ENCODE measurements at places on chromosomes 6 and 20. TPM values are rescaled to one million over a fixed set of nuclear protein-coding genes. Genes with fewer than 3 reads are reported as not detected.

DNA sequence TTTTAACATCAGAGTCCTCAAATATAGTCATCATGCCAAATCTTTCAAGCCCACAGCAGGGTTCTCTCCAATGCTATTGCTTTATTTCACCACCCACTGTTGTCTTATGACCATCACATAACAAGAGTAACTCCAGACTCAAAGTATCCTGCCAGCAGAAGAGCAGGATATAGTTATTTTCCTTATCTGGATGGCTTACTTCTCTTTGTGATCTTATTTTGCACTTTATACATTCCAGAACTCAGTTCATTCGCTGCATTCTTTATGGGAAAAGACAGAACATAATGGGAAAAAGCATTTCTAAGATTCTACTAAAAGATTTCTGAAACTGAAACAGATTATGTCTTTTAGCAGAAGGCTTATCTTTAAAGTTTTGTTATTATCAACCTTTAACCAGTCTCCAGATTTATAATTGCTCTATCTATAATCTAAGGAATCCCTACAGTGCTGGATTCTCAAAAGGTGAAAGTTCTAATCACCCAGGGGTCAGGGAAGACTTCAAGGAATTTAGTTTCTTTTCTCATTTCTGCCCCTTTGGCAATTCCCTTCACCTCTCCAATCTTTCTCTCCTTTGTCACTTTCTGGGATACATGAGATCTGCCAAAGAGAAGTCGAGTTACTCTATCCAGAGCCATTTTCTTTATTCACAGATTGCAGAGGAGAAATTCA lies 190.4 kb downstream of the TPBG start:
- DNase-seq: no peak

DNA sequence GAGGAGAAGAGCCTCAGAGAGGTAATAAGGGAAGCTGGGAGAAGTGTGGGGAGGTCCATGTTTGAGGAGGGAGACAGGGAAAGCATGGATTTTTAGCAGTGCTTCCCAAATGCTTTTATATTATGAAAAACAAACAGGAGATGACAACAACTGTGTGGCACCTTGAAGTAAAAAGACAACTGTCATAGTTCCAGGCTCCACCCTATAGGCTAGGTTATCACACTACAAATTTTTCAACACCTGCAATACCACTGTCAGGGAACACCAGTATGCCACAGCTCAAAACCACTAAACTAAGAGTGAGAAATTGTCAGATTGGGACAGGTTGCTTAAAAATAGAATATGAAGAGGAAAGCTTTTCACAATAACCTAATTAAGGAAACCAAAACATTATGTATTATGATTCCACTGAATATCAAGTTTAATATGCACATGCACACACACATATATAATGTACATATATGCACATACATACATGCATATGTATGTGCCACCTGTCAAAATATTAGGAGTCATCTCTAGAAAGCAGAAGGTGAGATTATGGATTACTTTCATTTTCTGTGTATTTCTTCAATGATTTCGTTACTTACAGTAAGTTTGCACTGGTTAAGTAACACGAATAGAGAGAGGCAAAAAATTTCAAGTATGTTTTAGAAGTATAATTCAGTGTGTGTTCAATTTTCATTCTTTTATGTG lies 261.2 kb downstream of the PTPRK start:
- no peak for DNase-seq

DNA sequence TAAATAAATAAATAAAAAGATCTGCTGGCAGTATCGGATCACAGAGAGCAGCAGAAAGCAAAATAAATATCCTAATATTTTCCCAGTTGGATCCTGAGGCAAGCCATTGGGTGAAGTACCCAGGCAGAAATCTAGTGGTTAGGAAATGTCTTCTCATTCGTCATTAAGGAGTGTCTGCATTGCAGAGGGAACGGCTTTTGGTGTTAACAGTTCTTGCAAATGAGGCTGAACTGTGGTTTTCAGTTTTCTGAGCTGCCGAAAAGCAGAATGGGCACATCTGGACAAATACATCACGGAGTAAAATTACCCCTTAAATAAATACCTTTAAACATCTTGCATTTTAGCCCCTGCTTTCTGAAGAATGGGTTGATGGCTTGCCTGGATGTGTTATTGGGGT lies 82.3 kb upstream of the MPC1 start:
- no peak for DNase-seq

DNA sequence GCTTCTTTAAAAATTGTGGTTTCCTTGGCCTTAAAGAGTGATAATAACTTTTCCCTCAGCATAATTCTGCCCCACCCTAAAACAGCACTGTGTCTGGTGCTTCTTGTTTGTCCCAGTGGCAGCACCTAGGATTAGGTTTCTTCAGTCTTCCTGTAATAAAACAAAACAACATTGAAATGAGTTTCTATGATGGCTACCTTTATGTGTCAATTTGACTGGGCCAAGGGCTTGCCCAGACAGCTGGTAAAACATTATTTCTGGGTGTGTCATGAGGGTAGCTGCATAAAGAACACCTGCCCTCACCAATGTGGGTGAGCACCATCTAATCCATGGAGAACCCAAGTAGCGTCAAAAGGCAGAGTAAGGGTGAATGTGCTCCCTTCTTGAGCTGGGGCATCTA lies 117.8 kb downstream of the QRSL1 start:
- no peak for DNase-seq

DNA sequence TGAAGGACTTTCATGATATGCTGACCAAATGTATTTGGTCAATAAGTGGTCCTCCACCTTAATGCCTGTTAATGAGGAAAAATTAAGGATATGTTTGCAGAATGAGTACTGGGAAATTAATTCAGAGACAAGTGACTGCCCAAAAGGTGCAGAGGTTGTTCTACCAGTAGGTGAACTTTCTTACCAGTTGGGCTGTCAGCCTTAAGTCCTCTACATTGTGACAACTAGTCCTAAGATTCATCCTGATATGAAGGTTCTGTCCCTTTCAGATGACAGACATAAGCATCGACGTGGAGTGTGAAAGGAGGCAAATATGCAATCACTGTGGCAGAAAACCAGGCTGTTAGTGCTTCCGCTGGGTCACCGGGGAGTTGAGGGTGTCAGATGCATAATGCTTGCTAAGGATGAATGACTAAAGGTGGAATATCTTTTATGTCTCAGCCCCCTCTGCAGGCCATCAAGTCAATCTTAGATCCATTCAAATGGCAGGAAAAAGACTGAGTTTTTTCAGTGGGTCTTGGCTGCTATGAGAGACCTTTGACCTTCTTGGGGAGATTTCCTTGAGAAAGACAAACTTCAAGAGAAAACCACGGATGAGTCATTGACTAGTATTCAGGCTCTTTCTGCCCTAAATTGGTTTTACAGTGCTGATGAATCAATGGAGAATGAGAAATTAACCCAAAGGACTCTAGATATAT lies 226.0 kb downstream of the TPBG start:
- DNase-seq: no peak

- no peak for DNase-seq
Observed at GRCh38 chr6:130935978-130936377, 108.8 kb downstream of the SMLR1 start.

DNA sequence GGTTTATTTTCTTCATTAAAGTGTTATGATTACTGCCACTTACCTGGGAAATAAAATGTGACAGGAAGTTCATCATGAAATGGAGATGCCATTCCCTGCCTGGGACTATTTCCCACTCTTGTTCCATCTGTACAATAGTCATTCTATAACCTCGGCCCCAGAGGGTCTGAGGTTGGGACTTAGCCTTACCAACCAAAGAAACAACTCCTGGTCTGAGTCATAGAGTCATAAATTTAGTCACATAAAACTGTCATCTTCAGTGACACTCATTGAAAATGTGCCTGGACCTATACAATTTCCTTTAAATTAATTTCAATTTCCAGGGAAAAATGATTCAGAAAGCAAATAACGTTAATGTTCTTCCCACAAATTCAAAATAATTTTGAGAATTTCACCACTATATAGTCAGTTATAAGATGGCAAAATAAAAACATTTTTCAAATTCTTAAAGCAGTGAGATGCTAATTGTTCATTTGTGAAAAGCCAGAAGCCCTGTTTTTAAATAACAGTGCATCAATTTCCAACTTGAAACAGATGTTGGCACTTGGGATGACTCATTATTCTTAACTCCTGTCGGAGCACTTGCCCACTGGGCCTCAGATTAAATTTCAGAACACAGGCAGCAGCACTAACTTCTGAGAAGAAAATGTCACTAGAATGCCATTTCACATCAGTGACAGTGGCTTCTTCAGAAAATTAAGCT lies 201.2 kb upstream of the SMLR1 start:
- peak; percentile 32 for DNase-seq

GRCh38 chr6:158933079-158933595 lies 66.9 kb downstream of the RSPH3 start:
- no peak for DNase-seq

- peak; percentile 74 for DNase-seq
Observed at GRCh38 chr6:13813621-13814175, 659 bp downstream of the MCUR1 start.

- no peak for DNase-seq
Observed at GRCh38 chr6:100987556-100987955, 106.4 kb upstream of the ASCC3 start.

DNA sequence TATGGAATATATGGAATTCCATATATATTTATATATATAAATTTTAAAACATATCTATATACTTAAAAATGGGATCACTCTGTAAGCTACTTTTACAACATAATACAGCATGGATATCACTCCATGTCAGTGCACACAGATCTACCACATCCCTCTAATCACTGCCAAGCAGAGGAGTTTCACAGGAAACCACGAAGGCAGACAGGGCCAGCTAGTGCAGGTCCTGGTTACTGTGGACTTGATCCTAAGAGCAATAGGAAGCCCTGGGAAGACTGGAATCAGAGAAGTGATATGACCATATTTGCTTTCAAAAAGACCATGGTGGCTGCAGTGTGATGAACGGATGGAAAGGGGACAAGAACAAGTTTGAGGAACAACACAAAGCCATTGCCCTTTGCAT lies 40.0 kb upstream of the NRN1 start:
- no peak for DNase-seq

DNA sequence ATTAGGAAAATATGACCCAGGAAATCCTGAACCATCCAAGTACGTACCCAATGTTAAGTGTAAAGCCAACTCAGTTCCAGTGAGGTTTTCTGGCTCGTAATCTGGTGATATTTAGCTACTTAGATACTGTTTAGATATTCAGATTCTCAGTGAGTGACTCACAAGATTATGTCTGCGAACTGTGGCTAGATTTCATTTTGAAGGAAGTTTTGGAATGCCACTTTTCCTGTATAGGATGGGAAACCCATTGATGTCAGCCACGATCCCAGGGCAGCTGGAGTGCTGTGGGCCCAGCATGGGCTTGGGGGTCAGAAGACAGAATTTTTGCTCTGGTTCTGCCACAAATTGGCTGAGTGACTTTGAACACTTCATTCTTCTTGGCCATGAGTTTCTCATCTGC lies 76.3 kb downstream of the TMEM170B start:
- DNase-seq: no peak

DNA sequence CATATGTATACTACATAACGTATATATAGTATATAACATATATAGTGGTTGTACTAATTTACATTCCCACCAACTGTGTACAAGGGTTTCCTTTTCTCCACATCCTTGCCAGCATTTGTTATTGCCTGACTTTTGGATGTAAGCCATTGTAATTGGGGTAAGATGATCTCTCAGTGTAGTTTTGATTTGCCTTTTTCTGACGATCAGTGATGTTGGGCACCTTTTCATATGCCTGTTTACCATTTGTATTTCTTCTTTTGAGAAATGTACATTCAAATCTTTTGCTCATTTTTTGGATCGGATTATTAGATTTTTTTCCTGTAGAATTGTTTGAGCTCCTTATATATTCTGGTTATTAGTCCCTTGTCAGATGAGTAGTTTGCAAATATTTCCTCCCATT lies 11.4 kb downstream of the SYNJ2 start:
- DNase-seq: no peak

DNA sequence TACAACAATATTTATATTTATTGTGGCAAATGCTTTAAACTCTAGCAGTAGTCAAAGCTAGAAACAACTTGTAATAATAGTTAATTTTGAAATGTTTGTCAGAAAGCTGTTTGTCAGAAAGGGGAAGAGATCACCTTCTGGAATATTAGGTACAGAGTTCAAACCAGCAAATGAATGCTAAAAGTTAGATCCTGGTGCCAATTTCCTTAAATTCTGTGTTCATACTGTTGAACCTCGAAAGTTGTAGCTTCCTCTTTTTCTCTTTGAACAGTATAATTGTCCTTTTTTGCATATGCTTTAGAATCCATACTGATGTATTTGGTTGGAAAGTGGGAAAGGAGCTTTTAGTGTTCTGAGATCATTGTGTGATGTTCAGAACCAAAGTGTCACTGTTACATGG lies 22.4 kb downstream of the ITCH start:
- DNase-seq: no peak

GRCh38 chr6:110676396-110676795 lies 138.9 kb downstream of the CDK19 start:
- DNase-seq: no peak

DNA sequence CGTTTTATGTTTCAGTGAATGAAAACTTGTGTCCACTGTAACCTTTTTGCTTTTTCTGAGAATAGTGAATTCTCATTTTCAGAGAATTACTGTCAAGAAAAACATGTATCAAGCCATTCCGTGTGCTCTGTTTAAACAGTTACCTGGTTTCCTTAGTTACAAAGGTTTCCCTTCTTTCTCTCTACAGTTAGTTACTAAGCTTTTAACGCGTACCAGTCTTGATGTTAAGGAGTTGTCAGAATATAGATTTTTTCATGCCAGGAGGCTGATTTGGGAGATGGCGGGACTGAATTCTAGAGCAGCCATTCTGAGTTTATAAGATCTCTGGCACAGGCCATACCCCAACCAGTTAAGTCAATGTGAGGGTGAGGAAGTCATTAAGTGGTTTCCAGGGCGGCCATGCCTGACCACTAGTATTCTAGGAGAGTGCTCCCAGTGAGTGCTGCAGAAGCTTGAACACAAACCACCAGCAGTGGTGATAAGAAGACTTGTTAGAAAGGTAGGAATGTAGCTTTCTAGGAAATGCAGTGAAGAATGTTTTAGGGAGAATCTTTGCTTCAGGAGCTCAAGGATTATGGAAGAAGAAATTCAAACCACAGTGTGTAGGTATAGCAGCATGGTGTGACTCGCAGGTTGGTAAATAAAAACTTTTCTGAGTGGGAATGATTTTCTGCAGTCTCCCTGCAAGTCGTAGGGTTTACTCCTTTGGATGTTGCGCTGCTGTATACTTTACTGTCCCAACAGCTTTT lies 112.9 kb downstream of the JARID2 start:
- DNase-seq: no peak

- DNase-seq: no peak
Observed at GRCh38 chr6:135941275-135942025, 89.9 kb downstream of the PDE7B start.

The SMPDL3A gene
- 13.3 TPM for polyA plus RNA-seq

The MROH8 gene
- 5.1 TPM for polyA plus RNA-seq

The PTPRT gene
- polyA plus RNA-seq: 0.35 TPM

The WFDC2 gene
- 0.69 TPM for polyA plus RNA-seq

The NT5E gene
- 41.9 TPM for polyA plus RNA-seq

Measured in muscle of back (tissue), 13 donors.